Activated T-cell treated with anti-CD3 and anti-CD28 coated beads, Interleukin-2, amount 50 U/mL, for 1 hour (primary cell): ENCODE measurements at places on chromosomes 6 and 20.

- no peak for DNase-seq
Measured at GRCh38 chr6:124661097-124661661, 301.1 kb upstream of the RNF217 start.

DNA sequence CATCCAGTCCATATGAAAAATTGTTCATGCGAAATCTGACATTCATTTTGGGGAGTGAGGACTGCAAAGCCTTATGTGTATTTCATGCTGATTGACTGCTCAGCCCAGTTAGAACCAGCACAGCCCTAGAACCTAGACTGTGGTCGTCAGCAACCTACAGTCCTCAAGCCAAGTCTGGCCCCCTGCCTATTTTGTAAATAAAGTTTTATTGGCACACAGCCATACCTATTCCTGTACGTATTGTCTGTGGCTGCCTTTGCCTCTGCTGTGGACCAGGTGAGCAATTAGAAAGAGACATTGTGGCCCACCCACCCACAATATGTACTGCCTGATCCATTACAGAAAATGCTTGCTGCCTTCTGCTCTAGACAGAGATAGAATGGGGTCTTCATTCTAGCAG lies 391.0 kb downstream of the TAF4 start:
- DNase-seq = no peak

- no peak for DNase-seq
Measured at GRCh38 chr6:150567823-150568383, 31.8 kb upstream of the PLEKHG1 start.

- no peak for DNase-seq
Measured at GRCh38 chr6:10854922-10855632, 16.7 kb upstream of the MAK start.

- DNase-seq = no peak
Measured at GRCh38 chr6:44102527-44102926, 24.7 kb downstream of the MRPL14 start.

GRCh38 chr6:119524410-119524809 lies 174.8 kb upstream of the MAN1A1 start:
- no peak for DNase-seq

DNA sequence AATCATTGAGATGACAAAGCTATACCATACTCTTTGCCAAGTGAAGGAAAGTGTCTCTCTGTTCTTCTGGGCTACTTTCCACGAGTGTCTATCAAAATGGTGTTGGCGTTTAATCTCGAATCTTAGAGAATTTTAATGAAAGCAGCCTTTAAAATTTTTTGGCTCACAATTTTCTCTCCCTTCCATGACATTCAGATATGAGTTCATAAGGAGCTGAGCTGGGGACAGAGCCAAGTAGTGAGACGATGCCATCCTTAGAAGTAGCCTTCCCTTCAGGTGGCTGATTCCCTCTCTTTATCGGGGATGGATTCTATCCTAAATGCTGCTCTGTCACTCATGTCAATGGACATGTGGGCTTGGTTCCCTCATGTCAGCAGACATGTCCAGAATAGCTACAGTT lies 132.8 kb downstream of the GRM1 start:
- no peak for DNase-seq

DNA sequence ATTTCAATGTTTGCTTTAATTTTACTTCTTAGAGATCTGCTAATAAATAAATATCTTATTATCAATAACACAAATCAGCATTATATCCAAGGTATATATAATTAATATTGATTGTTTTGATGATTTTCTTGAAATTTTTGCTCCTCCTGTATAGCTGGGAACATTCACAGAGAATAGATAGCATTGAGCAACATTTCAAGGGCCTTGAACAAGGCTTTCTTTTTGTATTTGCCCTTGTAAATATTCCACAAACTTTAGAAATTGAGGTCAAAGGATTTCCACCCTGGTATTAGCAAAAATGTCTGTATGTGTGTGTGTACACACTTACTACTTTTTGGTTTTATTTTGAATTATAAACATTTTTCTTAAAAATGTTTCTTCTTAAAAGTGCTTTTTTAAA lies 205.6 kb downstream of the EYA4 start:
- no peak for DNase-seq

GRCh38 chr6:44342489-44342888 lies at the start of gene SPATS1:
Gene SPATS1 (plus strand): TSS chr6:44342650. CDS start chr6:44343096, 446 bp downstream.
- DNase-seq = no peak

DNA sequence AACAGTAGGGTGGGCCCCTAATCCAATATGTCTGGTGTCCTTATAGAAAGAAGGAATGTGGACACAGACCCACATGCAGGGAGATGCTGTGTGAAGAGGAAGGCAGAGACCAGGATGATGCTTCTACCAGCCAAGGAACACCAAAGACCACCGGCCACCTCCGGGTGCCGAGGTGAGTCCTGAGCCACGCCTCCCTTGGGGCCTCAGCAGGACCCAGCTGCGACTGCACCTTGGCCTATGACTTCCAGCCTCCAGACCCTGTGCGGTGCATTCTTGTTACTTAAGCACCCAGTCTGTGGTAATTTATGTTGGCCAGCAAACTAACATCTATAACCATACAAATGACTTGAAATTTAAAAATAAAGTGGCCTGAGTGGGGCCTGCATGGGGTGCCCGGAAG lies 79.5 kb upstream of the QKI start:
- DNase-seq = no peak

DNA sequence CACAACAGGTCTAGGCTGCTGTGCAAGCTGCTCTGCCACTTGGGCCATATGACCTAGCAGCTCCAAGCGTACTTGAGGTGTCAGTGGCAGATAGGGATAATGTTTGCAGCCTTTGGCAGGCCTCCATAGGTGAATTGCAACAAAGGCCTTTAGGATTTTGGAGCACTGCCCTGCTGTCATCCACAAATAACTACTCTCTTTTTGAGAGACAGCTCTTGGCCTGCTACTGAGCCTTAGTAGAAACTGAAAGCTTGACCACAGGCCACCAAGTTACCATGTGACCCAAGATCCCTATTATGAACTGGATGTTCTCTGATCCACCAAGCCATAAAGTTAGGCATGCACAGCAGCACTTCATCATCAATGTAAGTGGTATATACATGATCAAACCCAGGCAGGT lies 29.9 kb downstream of the FBXO30 start:
- no peak for DNase-seq
